ENCODE measurements at places on chromosomes 5 and 9.

DNA sequence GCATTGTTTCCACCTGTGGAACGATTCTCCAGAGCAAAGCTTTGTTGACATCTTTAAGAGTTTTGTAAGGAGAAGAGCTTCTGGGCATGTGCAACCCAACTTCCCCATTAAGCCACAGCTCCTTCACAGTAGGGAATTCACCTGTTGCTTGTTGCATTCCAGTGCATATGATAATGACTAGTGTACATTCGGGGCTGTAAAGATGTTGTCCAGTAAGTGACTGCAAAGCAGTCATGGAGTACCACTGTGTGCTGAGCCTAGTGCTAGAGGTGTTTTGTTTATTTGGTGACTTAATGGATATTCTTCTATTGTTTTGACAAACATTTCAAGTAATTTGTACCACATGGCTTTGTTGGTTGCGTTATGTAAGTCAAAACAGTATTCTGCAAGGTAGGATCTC lies 12.8 kb downstream of the UGCG start:
- DNase-seq = no peak

DNA sequence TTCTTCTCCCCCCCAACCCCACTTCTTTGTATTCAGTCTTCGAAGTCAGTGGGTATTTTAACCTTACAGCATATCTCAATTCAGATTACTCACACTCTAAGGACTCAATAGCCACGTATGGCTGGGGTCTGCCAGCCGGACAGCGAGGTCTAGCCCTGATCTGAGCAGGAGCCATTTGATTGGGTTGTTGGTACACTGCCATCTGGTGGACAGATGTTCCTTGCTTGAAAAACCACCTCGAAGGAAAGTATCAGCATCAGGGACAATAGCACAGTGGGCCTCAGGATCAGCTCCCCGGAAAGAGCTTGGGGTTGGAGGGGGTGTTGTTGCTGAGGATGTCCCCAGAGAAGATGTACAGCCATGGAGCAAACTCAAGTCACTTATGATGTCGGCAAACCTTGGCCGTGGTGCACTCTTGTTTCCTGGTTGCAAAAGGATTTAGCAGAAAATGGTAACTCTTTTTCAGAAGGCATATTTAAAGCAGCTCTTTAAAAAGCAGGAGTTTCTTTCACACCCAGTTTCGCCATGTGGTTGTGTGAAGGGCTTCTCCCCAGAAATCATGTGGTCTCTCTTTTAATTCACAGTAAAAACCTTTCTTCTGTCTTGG lies 31.7 kb upstream of the KCNMB1 start:
- peak; percentile 36 for DNase-seq

DNA sequence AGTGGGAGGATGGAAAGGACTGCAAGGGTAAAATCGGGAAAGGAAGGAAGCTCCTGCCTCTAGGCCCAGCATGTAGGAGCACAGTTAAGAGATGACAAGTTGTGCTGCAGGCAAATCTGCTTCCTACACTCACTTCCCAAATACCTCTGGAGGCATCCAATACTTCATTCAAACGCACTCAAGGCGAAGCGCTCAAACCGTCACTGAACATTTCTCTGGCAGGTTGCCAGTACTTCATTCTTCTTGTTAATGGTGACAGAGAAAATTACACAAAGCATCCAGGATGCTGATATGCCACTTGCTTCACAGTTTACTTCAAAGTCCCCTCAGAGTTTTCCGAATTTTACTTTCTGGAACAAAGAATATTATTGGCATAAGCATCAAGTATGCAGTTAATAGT lies 59.8 kb downstream of the NREP start:
- DNase-seq = no peak

DNA sequence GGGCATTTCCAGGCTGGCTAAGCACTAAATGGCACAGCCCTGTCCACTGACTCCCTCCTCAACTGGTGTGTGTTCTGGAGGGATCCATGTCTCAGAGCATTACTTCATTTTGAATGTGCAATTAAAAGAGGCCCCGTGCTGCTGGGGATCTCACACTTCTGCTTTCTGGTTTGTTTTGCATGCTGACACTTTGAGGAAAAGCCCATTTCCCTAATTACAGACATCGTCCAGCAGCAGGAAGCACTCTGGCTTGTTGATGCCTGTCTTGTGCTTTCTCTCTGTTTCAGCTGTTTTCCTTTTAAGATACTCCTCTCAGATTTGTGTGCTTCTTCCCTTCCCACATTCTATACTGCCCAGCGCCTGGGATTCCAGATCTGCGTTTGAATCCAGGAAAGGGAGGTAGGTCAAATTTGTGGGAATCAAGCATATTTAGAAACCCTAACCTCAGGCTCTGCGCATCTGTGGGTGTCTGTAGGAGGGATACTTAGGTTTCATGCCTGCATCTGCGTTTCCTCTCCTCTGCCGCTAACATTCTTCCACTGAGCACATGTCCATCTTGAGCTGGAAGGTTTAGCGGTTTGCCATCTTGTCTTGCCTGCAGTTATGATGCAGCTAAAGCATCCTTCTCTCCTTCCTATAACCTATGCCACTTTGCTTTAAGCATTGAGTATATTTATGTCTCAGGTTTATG lies 25.7 kb downstream of the SYK start:
- DNase-seq = no peak

DNA sequence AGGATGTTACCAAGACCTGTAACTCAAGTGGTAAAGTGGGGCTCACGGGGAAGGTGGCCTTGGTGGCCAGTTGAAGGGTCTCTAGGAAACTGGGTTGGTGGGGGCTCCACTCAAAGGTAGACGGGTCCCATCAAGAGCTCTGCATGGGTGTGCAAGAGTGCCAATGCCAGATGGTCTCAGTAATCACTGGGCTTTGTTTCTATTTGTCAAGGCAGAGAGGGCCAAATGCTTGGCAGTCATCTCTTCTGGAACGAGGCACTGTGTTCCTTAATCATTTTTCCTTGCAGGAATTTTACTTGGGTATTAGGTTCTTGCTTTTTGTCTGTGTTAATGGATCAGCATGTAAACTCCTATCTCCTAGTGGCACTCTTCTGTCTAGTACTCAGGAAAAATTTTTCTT lies 220.8 kb downstream of the DIRAS2 start:
- DNase-seq = no peak

DNA sequence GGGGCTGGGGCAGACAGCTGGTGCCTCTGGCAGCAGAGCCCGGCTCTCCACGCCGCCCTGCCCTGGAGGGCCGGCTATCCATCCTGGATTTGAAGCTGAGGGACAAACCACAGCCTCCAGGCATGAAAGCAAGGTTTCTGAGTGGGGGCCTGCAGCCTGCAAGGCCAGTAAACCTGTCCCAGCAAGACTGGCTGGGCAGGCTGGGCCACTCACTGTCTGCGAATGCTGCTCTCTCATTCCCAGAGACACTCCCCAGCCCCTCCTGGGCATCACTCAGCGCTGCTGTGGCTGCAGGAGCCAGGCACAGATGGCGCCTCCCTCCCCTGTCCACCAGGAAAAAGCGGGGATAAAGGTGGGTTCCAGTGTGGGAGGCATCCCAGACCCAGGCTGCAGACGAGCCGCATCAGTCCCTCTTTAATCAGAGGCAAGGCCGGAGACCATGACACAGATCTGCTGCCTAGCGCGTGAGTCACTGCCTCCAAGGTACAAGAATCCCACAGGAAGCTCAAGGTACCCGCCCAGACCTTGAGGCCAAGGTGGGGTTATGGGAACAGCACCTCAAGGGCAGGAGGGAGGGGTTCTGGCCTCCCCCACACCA lies 118.0 kb downstream of the VAV2 start:
- DNase-seq = no peak

DNA sequence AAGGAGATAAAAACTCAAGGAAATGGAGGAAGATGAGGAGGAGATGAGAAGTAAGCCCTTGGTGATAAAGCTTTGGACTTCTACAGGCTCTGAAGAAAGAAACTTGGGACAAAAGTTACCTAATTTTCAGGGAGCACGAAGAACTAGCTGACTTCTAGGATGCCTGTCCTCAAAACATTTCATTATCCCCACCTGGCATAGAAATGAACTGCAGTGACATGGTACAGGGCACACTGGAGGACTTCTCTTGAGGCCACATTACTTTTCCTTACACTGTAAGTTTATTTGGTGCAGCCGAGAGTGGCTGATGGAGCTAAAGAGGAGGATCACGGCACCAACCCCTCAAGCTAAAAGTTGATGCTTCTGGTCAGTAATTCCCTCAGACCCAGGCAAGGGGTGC lies 269.5 kb upstream of the MSX2 start:
- DNase-seq = no peak

DNA sequence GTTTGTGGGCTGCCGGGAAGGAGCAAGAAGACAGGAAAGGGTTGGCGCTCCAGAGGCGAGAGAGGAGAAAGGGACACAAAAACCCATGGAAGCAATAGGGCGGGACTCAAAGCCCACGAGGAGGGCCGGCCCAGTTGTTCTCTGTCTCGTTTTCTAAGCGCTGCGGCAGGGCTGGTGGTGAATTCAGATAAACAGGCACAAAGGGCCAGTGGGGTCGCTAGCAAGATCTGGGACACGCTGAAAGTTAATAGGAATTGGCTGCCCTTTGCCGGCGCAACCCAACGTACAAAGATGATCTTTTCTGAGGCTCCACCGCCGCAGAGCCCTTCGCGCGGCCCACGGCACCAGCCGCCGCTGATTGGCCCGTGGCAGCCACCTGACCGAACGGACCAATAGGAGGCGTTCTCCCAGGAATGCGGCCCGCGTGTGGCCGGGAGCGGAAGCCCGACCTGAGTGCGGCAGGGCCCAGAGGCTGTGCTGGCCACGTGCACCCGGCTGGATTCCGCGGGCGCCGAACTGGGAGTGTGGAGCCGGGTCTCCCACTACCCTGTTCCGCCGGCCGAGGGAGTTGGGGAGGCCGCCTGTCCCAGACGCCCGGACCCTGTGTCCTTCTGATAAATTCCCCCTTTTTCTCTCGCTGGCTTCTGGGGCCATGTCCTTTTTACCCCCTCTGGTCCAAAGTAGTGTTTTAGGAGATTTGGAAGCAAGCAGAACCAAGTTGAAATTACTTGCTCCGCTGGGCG lies 16.8 kb upstream of the NSD1 start:
- DNase-seq = peak; percentile 83

DNA sequence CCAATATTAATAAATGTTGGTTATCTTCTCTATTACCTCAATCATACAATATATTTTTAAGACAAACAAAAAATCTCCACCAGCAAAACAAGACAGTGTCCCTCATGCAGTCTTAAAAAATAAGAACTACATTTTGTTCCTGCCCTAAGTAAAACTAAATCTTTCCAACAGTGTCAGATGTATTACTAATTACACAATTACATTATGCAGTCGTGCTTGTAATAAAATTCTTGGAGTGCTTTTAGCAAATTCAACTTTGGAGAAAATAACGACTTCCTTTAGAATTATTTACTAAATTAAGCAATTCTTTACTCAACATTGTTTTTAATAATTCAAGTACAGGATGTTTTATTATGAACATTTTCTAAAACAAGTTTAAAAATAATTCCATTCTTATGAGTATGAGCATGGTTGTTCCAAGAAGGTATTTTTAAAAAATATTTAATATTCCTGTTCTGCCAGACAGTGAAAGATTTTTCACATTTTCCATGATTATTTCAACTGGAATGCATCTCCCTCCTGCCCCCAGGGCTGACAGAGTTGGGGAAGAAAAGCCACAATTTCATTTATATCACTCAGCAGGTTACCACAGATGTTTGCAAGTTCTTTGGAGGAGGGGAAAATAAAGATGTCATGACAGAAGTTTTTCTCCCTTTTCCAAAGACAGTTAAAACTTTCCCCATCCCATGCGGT lies 137.9 kb downstream of the FAM114A2 start:
- DNase-seq = no peak

GRCh38 chr9:132768932-132769905 lies 99.0 kb downstream of the GTF3C4 start:
- DNase-seq = peak; percentile 60

DNA sequence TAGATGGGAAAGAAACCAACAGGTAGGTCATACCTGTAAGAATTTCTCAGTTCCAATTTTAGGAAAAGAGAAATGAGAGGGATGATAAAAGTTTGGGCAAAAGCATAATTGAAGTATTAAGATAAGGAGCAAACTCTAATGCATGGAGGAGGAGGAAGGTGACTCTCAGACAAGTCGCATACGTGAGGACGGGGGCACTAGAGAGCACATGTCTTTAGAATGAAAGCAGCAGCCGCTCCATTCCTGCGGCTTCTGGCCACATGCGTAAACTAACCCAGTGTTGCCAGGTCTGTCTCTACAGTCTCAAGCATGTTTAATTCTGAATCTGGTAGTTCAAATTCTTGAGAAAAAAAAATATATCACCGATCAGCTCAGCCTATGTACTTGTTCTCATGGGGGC lies 371.5 kb upstream of the SLC30A5 start:
- DNase-seq = no peak

DNA sequence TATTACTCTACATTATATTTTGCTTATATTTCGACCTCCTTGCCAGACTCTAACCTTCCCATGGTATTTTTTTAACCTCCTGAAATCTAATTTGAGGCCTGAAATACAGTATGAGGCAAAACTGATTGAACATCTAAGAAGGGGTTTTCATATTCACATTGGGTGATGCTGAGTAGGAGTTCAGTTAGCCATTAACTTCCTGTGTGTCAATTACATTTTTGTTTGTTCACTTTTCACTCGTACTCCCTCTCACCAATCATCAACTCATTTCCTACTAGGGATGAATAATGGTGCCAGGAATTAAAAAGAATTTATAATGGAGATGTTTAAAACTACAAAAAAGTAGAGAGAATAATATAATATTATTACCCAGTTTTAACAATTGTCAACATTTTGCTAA lies 27.6 kb upstream of the GLRA1 start:
- no peak for DNase-seq

Measured in immature natural killer cell (primary cell).